Smooth muscle cell of the umbilical artery (primary cell): ENCODE measurements at places on chromosomes 7 and 10. TPM values are rescaled to one million over a fixed set of nuclear protein-coding genes. Genes with fewer than 3 reads are reported as not detected.

The GNG11 gene
- 26.1 and 27.0 TPM in 2 replicates for total RNA-seq

The TMEM130 gene
- 0.30 and 0.88 TPM in 2 replicates for total RNA-seq

The UFSP1 gene
- total RNA-seq: 6.4 and 8.6 TPM in 2 replicates

The NEBL gene
- total RNA-seq: under 0.01 and 0.09 TPM in 2 replicates

The MRM2 gene
- total RNA-seq: 11.6 and 13.4 TPM in 2 replicates

The GNAT3 gene
- total RNA-seq: not detected in 2 replicates

The ING3 gene
- total RNA-seq: 8.6 and 10.2 TPM in 2 replicates

The NAPEPLD gene
- total RNA-seq: 8.9 and 11.0 TPM in 2 replicates

The NUDT13 gene
- 0.30 and 1.1 TPM in 2 replicates for total RNA-seq

The C10orf62 gene
- 0.23 and 0.30 TPM in 2 replicates for total RNA-seq

The EBF3 gene
- total RNA-seq: not detected in 2 replicates

The PNLIPRP1 gene
- not detected in 2 replicates for total RNA-seq

The SCART1 gene
- 1.5 and 2.7 TPM in 2 replicates for total RNA-seq

The STOX1 gene
- total RNA-seq: 0.09 TPM in 1 of 2 replicates, not detected in the other

The WNT16 gene
- total RNA-seq: 0.30 and 0.42 TPM in 2 replicates

The SPDYE16 gene
- total RNA-seq: 0.05 TPM in 1 of 2 replicates, not detected in the other

The FRMD4A gene
- total RNA-seq: 28.5 and 71.2 TPM in 2 replicates

The FXYD4 gene
- not detected in 2 replicates for total RNA-seq

The UTF1 gene
- total RNA-seq: not detected in 2 replicates

The PARP12 gene
- 8.9 and 17.3 TPM in 2 replicates for total RNA-seq

The ZNF853 gene
- total RNA-seq: 3.9 and 5.3 TPM in 2 replicates

The AKR1D1 gene
- not detected in 2 replicates for total RNA-seq

The GHITM gene
- total RNA-seq: 167 and 217 TPM in 2 replicates
